ENCODE measurements at places on chromosomes 6 and 20. TPM values are rescaled to one million over a fixed set of nuclear protein-coding genes. Genes with fewer than 3 reads are reported as not detected.

SRSF6 gene
- 187 TPM for total RNA-seq

SNX3 gene
- 73.4 TPM for total RNA-seq

KIAA0408 gene
- 18.5 TPM for total RNA-seq

EGFL8 gene
- 9.5 TPM for total RNA-seq

RIPK1 gene
- 19.0 TPM for total RNA-seq

NKX2-2 gene
- not detected for total RNA-seq

TRIM31 gene
- total RNA-seq = not detected

MRAP2 gene
- total RNA-seq = not detected

PRSS16 gene
- 0.55 TPM for total RNA-seq

- no peak for DNase-seq
Measured at GRCh38 chr20:22744341-22745193, 160.2 kb upstream of the FOXA2 start.

DNA sequence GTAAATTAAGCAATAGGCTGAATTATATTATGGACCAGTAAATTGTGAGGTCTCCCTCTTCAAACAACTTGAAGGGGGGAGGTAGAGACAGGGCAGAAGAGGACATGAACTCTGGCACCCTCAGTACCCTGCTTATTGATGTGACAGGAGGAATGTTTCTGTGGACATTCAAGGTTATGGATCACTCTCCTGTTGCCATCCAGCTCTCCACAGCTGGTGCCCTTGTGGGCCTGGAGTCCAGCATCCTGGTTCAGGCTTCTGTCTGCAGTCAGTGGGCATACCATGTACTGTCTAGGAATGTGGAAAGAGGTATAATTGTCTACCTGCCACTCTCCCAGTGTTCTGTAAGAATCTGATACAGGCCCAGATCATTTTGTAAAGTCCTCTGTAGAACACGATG, 55.6 kb downstream of the FAM120B start:
- no peak for DNase-seq

DNA sequence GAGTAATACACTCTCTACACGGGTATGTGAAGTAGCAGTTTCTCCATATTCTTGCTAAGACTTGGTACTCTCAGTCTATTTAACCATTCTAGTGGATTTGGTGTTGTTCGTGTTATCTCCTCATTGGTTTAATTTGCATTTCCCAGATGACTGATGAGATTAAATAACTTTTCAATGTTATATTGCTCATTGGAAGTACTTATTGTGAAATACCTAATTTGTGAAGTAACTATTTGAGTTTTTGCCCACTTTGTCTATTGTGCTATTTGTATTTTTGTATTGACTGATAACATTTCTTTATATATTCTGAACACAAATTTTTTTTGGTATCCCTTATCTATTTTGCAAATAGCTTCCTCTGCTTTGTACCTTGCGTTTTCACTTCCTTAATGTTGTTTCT, 156.0 kb downstream of the C6orf58 start:
- DNase-seq = no peak

- no peak for DNase-seq
Measured at GRCh38 chr6:71386215-71386614, 97.6 kb downstream of the OGFRL1 start.

- no peak for DNase-seq
Measured at GRCh38 chr6:165835410-165835851, 172.4 kb upstream of the PDE10A start.

- no peak for DNase-seq
Measured at GRCh38 chr6:34736823-34737222, 20.5 kb upstream of the SNRPC start.

GRCh38 chr20:50379049-50379990, 130.9 kb upstream of the PTPN1 start:
- DNase-seq = no peak

- no peak for DNase-seq
Measured at GRCh38 chr6:84811351-84811750, 47.0 kb upstream of the TBX18 start.

DNA sequence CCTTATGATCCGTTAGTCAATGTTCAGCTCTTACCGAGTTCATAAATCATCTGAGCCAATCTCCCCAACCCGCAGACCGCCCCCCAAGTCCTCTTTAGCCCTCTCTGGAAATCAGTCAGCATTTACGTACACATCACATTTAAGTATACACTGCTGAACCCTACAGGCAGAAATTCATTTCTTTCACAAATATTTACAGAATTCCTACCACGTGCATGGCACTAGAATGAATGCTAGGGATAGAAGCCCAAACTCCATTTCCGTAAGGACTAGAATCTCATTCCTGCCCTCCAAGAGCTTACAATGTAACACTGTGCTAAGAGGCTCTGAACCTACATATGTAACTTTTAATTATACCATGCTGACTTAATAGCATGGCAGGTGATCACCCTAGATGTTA, 1.8 kb downstream of the OSER1 start:
- no peak for DNase-seq

GRCh38 chr6:42025845-42026243, 24.5 kb upstream of the TAF8 start:
- DNase-seq = no peak

- no peak for DNase-seq
Measured at GRCh38 chr20:39627765-39628164, 665.6 kb downstream of the DHX35 start.

DNA sequence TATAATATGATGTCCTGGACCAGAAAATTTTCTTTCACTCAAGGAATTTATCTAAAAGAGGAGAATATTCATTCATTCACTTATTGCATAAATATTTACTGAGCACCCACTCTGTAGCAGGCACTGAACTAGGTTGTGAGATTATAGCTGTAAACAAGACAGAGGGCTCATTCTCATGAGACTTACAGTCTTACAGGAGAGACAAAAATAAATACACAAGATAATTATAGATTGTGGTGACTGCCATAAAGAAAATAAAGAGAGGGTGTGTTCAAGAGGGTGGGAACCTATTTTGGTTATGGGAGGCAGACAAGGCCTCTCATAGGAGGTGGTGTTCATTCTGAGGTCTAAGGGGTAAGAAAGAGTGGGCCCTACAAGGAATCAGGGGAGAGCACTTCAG, 109.9 kb upstream of the SUPT3H start:
- DNase-seq = no peak

DNA sequence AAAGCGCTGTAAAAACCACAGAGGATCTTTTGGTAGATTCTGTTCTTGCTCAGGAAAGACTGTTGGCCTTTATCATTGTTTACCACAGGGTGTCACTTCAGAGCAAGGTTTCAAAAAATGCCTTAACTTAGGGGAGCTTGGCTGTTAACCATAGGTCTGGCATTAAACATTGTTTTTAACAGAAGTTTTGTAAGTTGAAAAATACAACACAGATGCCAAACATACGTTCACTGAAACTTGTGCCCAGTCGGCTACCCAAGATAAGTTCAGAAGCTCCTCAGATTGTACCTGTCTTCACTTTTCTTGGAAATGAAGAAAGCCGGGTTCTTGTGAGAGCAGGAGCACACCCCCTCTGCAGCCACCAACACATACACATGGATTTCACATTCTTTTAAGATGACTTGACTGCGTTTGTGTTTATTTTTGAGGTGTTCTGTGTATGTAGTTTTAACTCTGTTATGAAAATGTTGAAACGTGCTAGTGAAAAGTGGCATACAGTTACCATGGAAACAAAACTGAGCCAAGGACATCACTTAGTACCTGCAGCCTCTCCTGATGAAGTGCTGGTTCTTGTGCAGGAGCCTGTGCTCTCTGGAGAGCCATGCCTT, 64.9 kb downstream of the SYCP2L start:
- no peak for DNase-seq

DNA sequence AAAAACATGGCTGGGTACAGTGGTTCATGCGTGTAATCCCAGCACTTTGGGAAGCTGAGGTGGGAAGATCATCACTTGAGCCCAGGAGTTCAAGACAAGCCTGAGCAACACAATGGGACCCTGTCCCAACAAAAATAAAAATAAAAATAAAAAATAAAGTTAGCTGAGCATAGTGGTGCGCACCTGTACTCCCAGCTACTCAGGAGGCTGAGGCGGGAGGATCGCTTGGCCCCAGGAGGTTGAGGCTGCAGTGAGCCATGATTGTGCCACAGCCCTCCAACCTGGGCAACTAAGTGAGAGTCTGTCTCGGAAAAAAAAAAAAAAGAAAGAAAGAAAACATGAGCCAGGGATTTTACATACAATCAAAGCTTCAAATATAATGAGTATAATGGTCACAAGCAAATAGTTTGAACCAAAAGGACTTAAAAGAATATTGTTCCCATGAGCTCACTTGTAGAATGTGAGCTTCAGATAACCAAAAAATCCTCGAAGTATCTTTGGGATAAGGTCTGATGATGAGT, 31.1 kb downstream of the RANBP9 start:
- no peak for DNase-seq

- no peak for DNase-seq
Measured at GRCh38 chr20:39853636-39854035, 835.4 kb downstream of the MAFB start.

DNA sequence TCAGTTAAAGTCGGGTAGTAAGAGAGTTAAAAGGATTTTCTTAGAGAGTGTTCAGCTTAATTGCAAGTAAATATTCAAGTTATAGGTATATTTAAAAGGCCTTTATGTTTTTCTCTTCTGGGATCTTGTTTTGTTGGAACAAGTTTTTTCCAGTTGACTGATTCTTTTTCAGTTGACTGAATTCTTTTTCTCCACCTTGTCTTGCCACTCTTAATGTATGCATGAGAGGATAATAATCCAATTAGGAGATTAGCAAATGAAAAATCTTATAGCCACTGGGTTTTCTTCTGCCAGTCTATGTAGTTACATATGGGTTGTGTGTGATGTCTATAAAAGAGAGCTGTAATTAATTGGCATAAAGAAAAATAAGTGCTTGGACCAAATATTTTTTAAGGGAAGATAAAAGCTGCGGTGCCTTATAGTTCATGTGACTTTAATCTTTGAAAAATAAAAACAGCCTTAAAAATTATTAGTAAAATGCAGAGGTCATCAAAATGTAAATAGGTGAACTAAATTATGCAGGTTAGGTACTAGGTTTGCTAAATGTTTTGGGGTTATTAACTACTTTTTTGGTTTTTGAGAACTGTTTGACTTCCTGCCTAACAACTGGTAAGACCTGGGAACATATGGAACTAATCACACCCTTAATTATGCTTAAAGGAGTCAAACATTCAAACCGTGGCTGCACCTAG, 367.2 kb downstream of the HTR1B start:
- no peak for DNase-seq

- no peak for DNase-seq
Measured at GRCh38 chr6:21190701-21191100, 402.9 kb upstream of the SOX4 start.

DNA sequence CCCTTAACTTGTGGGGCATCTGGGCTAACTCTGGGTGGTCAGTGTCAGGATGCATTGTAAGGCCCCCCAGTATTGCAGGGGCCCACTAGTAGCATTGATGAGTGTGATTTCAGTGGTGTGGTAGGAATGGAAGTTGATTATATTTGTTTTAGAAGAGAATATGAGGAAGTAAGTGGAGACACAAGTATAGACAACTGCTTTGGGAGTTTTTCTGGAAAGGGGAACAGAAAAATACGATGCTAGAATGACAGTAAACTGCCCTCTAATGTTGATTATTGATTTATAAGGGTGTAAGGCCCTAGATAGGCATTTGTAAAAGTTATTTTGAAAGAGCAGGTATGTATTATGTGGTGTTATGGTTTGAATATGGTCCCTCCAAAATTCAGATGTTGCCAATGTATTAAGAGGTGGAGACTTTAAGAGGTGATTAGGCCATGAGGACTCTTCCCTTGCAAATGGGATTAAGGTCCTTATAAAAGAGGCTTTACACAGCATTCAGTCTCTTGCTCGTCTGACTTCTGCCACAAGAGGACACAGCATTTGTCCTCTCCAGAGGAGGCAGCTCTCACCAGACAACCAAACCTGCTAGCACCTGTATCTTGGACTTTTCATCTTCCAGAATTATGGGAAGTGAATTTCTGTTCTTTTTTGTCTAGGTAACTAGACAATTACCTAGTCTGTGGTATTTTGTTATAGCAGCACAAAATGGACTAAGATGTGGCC, 135.9 kb upstream of the DTNBP1 start:
- DNase-seq = no peak

- DNase-seq = no peak
Measured at GRCh38 chr6:1491591-1492319, 102.4 kb downstream of the FOXF2 start.

DNA sequence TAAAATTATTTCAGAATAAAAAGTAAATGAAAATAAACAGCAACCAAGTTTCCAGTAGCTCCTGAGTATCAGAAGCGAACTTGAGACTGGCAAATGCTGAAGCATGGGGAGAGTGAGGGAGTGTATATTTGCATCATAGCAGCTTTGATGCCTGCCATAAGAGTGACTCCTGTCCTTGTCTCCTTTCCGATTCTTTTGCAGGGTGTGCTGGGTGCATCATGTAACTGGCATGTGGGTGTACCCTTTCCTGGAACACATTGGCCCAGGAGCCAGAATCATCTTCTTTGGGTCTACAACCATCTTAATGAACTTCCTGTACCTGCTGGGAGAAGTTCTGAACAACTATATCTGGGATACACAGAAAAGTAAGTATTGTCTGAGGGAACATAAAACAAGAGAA, 117.4 kb downstream of the ADAT2 start:
- no peak for DNase-seq

DNA sequence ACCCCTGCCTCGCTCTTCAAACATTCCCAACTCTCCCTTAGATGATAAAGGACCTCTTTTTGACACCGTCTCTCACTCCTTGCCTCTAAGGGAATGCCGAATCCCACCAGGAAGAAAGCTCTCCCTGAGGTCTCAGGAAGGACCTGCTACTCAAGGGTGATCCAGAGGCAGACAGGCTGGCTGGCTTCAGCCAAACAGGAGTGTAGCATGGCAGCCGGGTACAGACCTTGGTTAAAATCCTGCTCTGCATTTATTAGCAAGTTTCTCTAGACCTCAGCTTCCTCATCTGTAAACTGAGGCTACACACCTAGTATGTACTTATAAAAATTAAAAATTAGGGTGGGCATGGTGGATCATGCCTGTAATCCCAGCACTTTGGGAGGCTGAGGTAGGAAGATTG, 17.2 kb downstream of the MAP1LC3A start:
- DNase-seq = no peak

DNA sequence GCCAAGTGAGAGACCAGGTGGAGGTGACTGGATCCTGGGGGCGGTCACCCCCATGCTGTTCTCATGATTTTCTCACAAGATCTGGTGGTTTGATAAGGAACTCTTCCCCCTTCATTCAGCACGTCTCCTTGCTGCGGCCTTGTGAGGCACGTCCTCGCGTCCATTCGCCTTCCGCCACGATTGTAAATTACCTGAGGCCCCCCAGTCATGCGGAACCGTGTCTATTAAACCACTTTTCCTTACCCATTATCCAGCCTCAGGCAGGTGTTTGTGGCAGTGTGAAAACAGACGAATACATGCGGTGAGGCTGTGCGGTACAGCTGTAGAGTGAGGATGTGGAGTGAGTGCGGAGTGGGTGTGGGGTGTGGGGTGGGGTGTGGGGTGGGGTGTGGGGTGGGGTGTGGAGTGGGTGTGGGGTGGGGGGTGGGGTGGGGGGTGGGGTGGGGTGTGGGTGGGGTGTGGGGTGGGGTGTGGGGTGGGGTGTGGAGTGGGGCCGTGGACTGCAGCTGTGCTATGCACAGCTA, 12.1 kb upstream of the NTSR1 start:
- no peak for DNase-seq
